ENCODE measurements at places on chromosomes 3 and 15.

- no peak for DNase-seq
Observed at GRCh38 chr3:119585856-119586570, 6.7 kb downstream of the ADPRH start.

GRCh38 chr3:57682284-57682683 is 10.6 kb downstream of the DENND6A start:
- DNase-seq, result no peak

DNA sequence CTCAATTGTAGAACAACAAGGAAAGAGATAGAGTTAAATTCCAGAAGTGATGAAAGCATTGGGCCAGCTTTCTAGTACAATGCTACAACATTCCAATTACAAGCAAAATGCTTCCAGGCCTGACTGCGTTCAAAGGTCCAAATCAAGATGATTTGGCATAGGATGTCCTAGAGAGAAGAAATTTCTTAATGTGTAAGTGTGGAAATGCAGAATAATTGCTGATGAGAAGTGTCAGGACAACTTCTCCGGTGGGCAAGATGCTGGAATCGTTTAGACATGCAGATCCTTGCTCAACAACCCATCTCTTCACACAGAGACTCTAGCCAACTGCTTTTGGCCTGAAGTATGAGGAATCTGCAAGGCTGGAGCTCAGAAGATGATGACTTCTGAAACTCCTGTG is 71.1 kb upstream of the PDZRN3 start:
- DNase-seq, result no peak

GRCh38 chr3:130839813-130840212 is 54.1 kb upstream of the ATP2C1 start:
- DNase-seq, result no peak

- no peak for DNase-seq
Observed at GRCh38 chr3:151556596-151556995, 95.7 kb upstream of the IGSF10 start.

GRCh38 chr3:139548801-139549200 is 9.3 kb upstream of the RBP1 start:
- no peak for DNase-seq

GRCh38 chr15:48389691-48390143 is 58.5 kb downstream of the DUT start:
- no peak for DNase-seq

- no peak for DNase-seq
Observed at GRCh38 chr3:14806641-14807263, 12.0 kb upstream of the FGD5 start.

All from activated T-cell treated with anti-CD3 and anti-CD28 coated beads, Interleukin-2, amount 50 U/mL, for 1 hour (primary cell).